Progenitor cell of endocrine pancreas (in vitro differentiated cells): ENCODE measurements at places on chromosomes 1 and 21. TPM values are rescaled to one million over a fixed set of nuclear protein-coding genes. Genes with fewer than 3 reads are reported as not detected.
A peak's percentile ranks its signal among the peaks of the same experiment; 100 is the strongest.

GRCh38 chr1:11307852-11308251 lies 34.9 kb downstream of the UBIAD1 start:
- H3K27me3 ChIP-seq = peaks cover 26% of the 10 kb centered on the region
- H3K36me3 ChIP-seq = no peaks in the 10 kb centered on the region
- H3K27ac ChIP-seq = no peak overlapping the region
- no peak overlapping the region for H3K4me3 ChIP-seq
- H3K4me1 ChIP-seq = peaks cover 15% of the 10 kb centered on the region

DNA sequence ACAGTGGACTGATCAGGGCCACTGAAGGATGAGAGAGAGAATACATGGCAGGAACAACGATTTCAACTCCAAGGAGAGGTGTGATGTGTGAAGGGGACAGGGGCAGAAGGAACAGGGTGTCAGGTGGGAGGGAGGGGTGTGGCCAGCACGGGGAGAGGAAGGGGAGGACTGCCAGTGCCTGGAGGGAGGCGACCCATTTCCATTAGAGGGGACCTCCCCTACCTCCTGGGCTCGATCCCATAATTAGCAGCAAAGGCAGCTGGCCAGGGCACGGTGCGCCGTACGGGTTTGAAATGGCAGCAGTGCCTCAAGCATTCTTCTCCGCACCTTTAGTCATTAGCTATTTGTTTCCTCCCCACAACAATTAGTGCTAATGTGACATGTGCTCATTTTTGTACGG lies 22.7 kb downstream of the CRYAA start:
- peak; percentile 3 for DNase-seq
- H3K36me3 ChIP-seq = no peaks in the 10 kb centered on the region
- H3K4me3 ChIP-seq = no peak overlapping the region
- no peak overlapping the region for H3K27ac ChIP-seq

DNA sequence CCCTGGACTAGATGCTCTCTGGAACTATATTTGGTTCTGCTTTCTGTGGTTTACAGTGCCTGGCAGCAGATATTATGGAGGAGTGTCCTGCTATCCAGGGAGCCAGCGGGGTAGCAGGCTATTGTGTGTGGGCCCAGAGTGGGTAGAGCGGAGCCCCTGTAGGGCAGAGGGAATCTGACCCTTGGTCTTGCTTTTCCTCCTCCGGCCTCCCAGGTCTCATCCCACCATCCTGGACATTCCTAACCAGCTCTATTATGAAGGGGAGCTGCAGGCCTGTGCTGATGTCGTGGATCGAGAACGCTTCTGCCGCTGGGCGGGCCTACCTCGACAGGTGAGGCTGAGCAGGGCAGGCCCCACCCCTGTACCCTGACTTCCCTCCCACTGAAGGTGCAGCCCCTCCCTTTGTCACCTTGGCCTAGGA lies 9.1 kb downstream of the RHOC start:
- H3K27me3 ChIP-seq = no peaks in the 10 kb centered on the region
- H3K27ac ChIP-seq = no peak overlapping the region
- H3K4me1 ChIP-seq = peaks cover 18% of the 10 kb centered on the region

- peaks cover 5% of the 10 kb centered on the region for H3K36me3 ChIP-seq
- H3K4me3 ChIP-seq = no peak overlapping the region
- DNase-seq = no peak
- peaks cover 10% of the 10 kb centered on the region for H3K4me1 ChIP-seq
- no peaks in the 10 kb centered on the region for H3K27me3 ChIP-seq
- no peak overlapping the region for H3K27ac ChIP-seq
These were observed 89.9 kb downstream of the RASAL2 start for GRCh38 chr1:178183796-178184195.

The REN gene
- not detected in 2 replicates for total RNA-seq

DNA sequence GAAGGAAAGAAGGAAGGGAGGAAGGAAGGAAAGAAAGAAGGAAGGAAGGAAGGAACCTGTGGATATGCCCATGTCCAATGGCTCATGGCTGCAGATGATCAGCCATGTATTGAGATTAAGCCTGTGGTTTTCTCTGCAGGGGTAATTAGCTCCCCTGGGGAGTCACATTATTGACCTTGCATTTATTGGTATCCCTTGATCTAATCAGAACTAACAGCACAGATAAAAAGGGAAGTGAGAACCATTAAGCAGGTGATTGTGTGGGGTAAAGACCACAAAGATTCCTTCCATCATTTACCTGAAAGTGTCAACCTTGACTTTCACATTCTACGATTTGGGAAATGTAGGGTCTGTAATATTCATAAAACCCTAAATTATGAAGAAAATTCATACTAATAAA lies 390.7 kb downstream of the BRINP2 start:
- no peaks in the 10 kb centered on the region for H3K36me3 ChIP-seq
- no peaks in the 10 kb centered on the region for H3K4me1 ChIP-seq
- DNase-seq = no peak
- peaks cover 3% of the 10 kb centered on the region for H3K27me3 ChIP-seq
- H3K27ac ChIP-seq = no peak overlapping the region

DNA sequence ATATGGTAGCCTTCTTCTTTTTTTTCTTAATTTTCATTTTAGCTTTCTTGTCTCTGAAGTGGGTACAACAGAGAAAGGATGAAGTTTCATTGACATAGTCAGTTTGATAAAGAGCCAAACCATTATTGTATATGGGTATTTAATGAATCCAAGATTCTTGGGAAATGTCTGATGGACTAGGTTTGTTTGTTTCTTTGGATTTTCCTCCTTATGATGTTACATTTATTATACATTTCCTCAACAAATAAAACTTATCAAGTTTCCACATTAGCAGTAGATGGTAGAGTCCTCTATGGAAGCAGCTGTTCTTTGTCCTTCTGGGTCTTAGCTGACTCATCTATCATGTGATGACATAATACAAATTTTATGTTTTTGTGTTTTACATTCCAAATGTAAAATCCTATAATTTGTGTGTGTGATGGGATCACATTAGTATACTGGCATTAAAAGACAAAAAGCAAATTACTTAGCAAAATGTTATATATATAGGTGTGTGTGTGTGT lies 6.0 kb downstream of the COL24A1 start:
- peaks cover 4% of the 10 kb centered on the region for H3K4me1 ChIP-seq
- H3K27ac ChIP-seq = no peak overlapping the region
- no peak overlapping the region for H3K4me3 ChIP-seq
- peaks cover 43% of the 10 kb centered on the region for H3K27me3 ChIP-seq
- DNase-seq = no peak
- no peaks in the 10 kb centered on the region for H3K36me3 ChIP-seq

DNA sequence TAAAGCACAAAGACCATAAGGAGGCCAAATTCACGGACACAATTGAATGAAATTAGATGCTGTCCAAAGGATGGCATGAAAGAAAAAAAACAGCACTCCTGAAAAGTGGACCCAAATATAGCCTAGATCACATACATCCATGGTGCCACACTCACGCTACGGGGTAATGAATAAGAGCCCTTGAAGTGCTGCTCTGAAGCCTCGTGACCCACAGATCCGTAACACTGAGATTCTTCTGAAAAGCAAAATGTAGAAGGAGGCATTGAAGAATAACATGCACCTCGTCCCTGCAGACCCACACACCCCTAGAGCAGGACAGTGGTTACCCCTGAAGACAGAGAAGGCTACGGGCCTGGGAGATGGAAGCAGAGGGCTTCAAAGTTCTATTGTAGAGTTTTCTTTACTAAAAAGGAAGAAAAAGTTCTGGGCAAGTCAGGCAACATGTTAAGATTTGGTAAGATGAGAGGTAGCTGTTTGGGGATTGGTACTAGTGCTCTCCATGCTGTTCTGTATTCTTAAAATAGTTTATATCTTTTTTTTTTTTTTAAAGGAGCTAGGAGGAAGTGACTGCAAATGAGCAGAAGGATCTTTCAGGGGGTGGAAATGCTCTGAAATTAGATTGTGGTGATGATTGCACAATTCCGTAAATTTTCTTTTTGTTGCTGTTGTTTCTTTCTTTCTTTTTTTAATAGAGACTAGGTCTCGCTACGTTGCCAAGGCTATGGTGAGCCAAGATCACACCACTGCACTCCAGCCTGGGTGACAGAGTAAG lies 4.1 kb upstream of the ITGB2 start:
- H3K4me1 ChIP-seq = peaks cover 10% of the 10 kb centered on the region
- H3K27me3 ChIP-seq = peaks cover 75% of the 10 kb centered on the region
- no peaks in the 10 kb centered on the region for H3K36me3 ChIP-seq
- no peak overlapping the region for H3K27ac ChIP-seq
